Erythroblast (primary cell): ENCODE measurements at places on chromosomes 7 and 10.

- DNase-seq = no peak
Observed at GRCh38 chr10:45411607-45411940, 37.6 kb downstream of the ALOX5 start.

DNA sequence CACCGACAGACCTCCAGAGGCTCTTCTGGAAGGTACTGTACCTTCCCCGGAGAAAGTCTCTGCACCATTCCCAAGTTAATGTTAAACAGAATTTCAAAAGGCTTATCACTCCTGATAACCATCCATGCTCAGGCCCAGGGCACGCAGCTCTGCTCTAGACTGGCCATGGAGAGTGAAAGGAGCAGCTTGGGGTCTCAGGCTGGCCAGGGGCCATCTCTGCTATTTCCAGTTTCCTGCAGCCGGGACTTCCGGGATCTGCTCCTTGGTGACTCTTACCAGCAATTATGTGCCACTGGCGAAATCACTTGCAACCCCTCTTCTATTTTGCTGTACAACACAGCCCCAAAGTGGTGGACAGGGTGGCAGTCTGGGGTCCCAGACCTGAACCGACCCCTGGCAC, 6.0 kb downstream of the CLDN15 start:
- no peak for DNase-seq

DNA sequence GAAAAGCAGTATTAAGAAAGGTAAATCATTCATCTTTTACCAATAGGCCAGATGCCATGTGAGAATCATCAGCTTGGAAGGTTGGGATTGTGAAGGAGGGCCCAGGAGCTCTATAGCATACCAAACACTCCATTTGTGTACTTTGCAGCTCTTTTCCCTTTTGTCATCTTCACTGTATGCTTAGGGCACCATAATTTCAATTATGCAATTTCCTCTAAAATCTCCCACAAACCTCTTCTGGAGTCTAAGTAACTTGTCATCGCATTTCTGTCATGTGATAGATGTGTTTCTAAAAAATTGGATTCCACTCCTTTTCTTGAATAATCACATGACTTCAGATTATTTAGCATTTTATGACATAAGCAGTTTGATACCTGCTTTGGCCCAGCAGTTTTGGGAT, 17.9 kb downstream of the RPP30 start:
- DNase-seq = no peak

DNA sequence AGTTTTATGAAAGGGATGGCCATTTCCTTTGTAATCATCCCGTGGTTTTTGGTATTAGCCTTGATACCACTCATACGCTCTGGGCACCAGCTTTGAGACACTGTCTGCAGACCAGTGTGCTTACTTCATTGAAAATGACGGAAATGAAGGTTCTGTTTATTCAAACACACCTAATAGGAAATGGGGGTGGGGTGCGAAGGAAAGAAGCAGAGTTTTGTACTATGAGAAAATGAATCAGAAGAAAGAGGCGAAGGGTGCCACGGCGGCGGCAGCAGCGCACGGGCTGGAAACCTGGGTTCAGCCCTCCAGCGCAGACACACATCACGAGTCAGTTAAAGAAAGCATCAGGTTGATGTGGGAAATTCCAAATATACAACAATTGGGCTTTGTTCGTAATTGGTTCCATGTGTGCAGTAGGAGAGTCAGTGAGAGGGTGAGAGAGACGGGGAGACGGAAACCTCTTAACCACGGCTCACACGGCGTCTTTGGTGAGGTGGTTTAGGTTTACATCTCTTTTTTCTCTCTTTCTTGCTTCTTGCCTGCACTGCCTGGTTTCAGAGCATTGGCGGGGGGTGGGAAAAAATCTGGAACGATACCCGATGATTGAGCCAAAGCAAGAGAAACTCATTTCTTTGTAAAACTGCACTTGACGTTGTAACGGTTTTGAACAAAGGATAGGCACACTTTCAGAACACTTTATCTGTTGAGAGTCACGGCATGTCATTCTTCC, 321.2 kb downstream of the FRMD4A start:
- DNase-seq = no peak

- no peak for DNase-seq
Observed at GRCh38 chr10:21260506-21261149, 264.9 kb downstream of the SKIDA1 start.

DNA sequence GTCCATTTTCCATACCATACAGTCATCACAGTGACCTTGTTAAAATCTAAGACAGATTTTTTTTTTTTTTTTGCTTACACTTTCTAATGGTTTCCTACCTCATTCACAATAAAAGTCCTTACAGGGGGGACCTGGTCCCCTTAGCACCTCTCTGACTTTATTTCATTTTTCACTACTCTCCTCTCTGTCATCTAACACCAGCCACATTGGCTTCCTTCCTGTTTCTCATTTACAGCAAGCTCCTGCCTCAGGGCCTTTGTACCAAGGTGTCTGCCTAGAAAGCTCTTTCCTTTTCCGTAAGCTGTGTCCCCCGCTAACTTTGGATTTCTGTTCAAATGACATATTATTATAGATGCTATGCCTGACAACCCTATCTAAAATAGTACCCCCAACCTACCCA, 27.7 kb downstream of the CC2D2B start:
- no peak for DNase-seq

DNA sequence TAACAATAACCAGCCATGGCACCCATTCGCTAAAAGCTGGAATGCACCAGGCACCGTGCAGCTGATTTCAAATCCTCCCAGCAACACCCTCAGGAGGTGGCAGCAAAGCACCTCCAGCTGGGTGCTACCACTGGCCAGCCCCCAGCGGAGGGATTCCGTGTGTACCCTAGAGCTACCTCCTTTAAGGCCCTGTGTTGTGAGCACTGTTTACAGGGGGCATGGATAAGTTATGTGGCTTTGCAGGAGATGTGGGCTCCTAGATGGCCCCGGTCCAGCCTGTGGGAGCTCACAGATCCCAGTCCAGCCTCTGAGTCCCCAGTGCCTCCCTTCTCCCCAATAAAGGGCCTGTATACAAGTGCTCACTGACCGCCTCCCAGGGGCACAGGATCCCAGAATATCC, 27.1 kb downstream of the TNRC18 start:
- peak; percentile 80 for DNase-seq

GRCh38 chr10:77105761-77106221, 531.8 kb downstream of the KCNMA1 start:
- DNase-seq = no peak

DNA sequence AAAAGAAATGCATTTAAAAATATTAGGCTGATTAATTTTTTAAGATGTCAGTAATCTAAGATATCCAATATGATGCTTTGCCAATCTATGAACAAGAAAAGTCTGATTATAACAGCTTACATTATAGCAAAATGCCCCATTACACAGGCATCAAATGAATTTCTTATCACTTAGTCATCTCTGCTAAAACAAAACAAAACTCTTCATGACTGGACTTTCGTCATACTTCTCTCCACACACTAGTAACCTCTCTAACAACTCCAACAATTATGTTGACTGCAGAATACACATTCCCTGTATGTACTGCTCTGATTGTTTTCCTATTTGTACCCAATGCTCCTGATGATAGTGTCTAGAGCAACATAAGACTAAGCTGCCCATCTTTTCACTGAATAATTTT, 3.8 kb upstream of the MKI67 start:
- no peak for DNase-seq

GRCh38 chr10:47090903-47091302, 179.7 kb downstream of the PTPN20 start:
- no peak for DNase-seq

- no peak for DNase-seq
Observed at GRCh38 chr10:58554316-58554715, 41.6 kb downstream of the BICC1 start.

- no peak for DNase-seq
Observed at GRCh38 chr7:71615017-71615416, 483.1 kb downstream of the GALNT17 start.

GRCh38 chr7:27965650-27966049, 214.9 kb downstream of the JAZF1 start:
- DNase-seq = no peak

DNA sequence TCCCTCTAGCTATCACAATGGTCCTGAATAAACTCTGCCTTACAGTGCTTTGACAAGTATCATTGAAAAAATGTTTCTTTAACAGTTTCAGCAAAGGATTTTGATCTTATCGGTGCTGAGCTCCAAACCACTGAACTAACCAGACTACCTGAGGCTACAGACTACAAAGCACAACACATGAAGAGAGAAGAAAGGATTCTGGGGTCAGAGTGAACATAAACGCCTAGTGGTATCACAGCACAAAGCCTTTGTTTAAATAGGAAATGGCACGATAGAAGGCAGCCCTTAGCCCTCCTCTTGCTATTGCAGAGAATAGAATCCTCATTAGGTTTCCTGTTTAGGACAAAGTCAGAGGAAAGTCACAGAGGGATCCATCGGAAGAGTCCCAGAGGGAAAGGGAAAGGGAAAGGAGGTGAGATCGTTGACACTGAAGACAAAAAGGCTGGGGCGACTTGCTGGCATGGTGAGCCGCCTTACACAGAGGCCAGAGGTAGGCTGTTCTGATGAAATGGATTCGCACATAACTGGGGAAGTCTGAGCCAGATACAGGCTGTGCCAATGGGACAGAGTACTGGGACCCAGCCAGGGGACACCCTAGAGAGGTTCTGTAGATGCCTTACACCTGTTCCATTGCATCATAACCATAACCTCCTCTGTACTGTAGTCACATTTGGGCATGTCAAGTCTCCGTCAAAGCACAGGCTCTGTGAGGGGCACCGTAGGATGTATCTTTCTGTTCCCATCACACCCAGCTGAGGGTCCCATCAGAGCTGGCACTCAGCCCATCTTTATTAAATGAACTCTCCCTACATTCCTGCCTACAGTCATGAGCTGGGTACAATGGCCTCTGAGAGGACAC, 71.5 kb downstream of the XPNPEP1 start:
- DNase-seq = no peak

GRCh38 chr7:96045181-96045580, 272.8 kb downstream of the DYNC1I1 start:
- DNase-seq = no peak

DNA sequence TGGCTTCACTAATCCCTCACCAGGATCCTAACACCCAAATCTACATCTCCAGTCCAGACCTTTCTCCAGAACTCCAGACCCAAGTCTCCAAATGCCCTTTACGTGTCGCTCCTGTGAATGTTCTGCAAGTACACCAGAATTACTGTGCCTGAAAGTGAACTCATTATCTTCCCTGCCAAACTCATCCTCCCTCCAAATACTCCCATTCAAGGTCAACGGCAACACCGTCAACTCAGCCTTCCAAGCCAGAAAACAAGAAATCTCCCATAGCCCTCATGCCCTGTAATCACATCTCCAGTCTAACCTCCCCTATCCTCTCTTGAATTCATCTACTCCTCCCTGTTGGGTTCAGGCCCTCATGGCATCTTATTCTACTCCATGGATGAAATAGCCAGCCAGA, 12.3 kb downstream of the CREB3L2 start:
- DNase-seq = no peak

GRCh38 chr7:116968631-116969030, 15.3 kb downstream of the ST7 start:
- no peak for DNase-seq

DNA sequence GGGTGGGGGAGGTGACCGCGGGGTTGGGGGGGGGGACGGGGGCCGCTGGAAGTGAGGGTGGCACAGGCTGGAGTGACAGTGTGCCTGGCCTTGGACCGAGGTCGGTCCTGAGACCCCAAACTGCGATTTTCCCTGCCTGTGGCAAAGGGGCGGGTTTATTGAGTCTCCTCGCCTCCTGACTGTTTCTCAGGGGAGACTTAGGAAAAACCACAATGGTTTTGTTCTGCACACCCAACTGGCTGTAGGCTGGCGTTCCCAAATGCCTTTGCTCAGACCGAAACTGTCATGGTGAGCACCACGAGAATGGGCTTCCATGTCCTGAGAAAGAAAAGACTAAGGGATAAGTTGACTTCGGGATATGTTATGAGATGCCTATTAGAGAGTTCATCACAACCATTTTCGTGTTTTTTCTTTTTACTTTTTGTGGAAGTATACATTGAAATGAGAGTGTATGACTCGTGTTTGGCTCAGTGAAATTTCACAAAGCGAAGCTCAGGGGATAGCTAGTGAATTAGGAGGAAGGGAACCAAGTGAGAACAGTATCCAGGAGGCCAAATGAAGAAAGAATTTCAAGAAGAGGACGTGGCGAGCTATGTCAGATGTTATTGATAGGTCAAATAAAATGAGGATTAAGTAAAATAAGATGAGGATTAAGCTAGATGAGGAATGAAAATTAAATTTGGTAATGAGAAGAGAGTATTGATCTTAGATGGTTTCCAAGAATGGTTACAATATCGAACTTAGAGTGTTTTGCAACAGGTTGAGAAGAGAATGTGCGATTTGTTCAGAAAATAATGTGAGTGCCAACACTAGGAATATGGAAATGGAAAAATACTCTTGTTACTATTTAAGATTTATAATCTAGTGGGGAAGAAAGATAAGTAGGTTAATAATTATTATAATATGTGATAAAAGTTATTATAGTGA, 918 bp downstream of the NET1 start:
- peak; percentile 56 for DNase-seq

GRCh38 chr10:122379041-122379440, 4.5 kb downstream of the PLEKHA1 start:
- no peak for DNase-seq

- no peak for DNase-seq
Observed at GRCh38 chr10:94012834-94013233, 19.1 kb downstream of the PLCE1 start.
